Stimulated activated CD4-positive, alpha-beta T cell treated with anti-CD3 and anti-CD28 coated beads, Interleukin-1b, Interleukin-23, amount 100 ng/mL, for 1 hour (primary cell): ENCODE measurements at places on chromosomes 5 and 9.

DNA sequence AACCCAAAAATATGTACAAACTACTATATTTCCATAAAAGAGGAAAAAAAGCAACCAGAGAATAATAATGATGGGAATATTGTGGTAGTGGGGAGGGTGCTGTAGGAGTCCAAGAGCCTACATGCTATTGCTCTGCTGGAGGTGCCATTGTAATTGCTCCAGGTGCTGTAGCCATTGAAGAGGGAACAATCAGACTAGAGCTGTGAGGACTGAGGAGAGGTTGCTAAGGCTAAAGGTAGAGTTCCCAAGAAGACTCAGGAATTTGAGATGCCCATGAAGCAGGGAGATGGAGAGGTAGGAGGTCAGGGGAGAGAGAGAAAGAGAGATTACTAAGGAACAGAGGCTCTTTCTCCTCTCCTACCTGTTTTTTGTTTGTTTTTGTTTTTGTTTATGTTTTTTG lies 394.0 kb downstream of the DMRTA1 start:
- no peak for DNase-seq

GRCh38 chr5:33692980-33693379 lies 198.8 kb downstream of the ADAMTS12 start:
- DNase-seq: no peak

GRCh38 chr9:134487066-134487710 lies 154.4 kb upstream of the COL5A1 start:
- DNase-seq: no peak

- no peak for DNase-seq
Observed at GRCh38 chr9:95150903-95151302, 166.6 kb downstream of the FANCC start.

GRCh38 chr5:151483647-151484046 lies 36.2 kb downstream of the SLC36A1 start:
- DNase-seq: no peak

DNA sequence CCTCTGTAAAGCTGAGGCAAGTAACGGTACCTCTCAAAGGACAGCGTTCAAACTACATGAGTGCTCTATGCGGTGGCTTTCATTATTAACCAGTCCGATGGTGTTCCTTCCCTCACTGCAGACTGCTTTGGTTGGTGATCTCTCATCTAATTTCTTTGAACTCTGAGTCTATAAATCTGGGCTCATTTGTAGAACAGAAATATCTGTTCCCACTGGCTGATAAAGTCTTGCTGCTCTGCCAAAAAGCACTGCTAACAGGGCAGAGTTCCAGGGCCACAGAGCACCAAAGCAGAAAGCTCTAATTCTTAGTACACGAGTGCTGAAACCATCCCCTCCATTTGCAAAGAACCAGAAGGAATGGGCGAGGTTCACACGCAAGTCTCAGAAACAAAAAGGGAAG lies 81.9 kb downstream of the MED27 start:
- no peak for DNase-seq

DNA sequence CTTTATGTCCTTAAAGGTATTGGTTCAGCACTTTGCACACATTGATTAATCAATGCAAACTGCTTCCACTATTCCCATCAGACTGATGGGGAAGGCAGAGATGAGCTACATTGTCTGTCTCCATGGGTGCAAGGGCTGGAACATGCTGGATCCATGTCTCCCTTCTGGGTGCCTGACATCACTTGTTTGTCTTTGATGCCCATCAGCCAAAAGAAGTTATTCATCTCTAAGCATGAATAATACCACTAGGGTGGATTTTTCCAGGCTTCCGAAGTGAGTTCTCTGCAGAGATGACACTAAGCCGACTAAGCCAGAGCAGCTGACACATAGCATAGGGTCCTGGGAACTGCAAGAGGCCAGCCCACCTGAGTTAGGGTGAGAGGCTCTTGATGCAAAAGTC lies 8.7 kb downstream of the FGF1 start:
- DNase-seq: no peak

GRCh38 chr5:83530193-83530592 lies 58.6 kb downstream of the VCAN start:
- no peak for DNase-seq

DNA sequence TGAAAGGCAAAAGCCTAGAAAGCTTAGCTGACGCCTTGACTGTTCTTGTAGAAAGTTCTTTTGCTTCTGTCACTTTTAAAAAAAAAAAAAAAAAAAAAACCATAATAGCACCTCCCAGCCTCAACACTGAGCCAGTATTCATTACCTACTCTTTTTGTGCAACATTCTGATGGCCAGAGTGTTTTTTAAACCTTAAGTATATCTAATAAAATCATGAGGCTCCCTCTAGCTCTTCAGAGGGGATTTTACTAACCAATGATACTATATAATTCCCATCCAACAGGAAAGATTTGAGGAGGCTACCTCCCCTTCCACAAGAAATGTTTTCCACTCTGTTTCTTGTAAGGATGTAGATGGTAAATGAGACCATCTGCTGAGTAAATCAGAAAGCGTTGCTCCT lies 3.9 kb downstream of the BNC2 start:
- DNase-seq: no peak

DNA sequence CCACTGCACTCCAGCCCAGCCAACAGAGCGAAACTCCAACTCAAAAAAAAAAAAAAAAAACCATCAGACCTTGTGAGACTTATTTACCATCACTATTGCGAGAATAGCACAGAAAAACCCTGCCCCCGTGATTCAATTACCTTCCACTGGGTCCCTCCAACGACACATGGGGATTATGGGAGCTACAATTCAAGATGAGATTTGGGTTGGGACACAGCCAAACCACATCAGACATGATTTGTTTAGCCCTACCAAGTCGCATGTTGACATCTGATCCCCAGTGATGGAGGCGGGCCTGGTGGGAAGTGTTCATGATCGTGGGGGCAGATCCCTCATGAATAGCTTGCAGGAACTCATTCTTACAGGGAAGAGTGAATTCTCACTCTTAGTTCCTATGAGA lies 26.6 kb downstream of the MYO10 start:
- no peak for DNase-seq

- DNase-seq: no peak
Observed at GRCh38 chr9:136658849-136659535, 3.7 kb upstream of the EGFL7 start.

DNA sequence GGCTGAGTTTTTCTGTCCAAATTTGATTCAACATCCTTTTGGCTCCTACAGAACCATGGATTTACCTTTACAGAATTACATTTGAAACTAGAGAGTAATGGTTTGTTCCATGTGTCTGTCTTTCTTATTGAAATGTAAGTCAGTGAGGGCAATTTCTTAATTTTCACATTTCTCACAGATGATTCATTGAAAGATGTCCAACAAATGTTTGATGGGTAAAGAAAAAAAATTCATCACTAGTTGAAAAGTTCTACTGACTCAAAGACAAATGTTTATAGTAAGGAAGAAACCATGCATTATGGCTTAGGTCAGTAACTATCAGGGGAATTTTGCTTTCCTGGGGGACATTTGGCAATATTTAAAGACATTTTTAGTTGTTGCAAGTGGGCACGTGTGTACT lies 131.6 kb upstream of the TRPM3 start:
- DNase-seq: no peak

DNA sequence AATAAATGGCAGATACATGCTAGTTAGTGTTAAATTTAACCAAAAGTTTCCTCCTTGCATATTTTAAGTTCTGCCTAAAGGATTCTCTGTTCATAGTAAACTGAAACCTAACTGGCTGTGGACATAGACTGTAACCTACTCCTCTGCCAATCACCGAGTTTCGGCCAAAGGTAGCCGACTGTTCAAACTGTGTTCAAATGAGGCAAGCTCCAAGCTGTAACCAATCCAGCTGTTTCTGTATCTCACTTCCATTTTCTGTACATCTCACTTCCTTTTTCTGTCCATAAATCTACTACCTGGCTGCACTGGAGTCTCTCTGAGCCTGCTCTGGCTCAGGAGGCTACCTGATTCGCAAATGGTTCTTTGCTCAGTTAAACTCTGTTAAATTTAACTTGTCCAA lies 44.1 kb downstream of the KCNV2 start:
- DNase-seq: no peak

- no peak for DNase-seq
Observed at GRCh38 chr5:172776235-172776594, 5.2 kb upstream of the DUSP1 start.

DNA sequence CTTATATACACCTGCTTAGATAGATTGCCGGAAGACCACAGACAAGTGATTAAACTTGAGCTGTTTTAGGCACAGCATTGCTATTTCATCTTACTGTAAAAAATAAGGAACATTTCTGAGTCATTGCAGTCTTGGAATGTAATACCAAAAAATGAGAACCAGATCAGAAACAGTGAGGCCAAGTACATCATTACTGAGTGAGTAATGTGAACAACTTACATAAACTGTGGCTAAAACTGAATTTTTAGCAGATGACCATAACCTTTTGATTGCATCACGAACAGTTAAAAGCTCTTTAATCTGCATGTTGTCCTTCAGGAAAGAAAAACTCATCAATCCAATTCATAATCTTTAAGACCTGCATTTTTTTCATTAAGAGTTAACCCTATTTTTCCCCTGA lies 157.1 kb upstream of the FGF10 start:
- no peak for DNase-seq

DNA sequence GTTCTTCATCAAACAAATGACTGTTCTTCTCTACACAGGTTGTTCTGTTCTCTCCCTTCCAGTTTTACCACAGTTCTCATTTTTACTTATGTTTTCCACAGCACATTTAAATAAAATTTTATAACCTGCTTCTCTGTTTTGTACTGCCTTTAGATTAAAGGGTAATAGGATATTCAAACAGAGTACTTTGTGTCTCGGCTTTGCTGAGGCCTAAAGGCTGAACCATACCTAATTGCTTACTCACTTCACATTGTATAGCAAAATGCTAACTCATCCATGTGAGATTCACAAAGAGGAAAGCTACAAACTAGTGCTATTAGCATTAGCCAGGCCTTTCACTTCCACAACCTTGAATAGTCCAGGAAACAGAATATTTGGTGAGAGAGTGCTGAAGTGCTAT lies 200.3 kb downstream of the TRPM3 start:
- DNase-seq: no peak

- no peak for DNase-seq
Observed at GRCh38 chr5:8613078-8613685, 744.2 kb downstream of the MTRR start.

GRCh38 chr5:139482050-139482889 lies at the start of gene STING1:
TSS of gene STING1 (minus strand) at chr5:139482758. CDS start at chr5:139481704, 1,054 bp downstream.
- no peak for DNase-seq

- DNase-seq: no peak
Observed at GRCh38 chr9:35056571-35057270, 15.7 kb downstream of the VCP start.

DNA sequence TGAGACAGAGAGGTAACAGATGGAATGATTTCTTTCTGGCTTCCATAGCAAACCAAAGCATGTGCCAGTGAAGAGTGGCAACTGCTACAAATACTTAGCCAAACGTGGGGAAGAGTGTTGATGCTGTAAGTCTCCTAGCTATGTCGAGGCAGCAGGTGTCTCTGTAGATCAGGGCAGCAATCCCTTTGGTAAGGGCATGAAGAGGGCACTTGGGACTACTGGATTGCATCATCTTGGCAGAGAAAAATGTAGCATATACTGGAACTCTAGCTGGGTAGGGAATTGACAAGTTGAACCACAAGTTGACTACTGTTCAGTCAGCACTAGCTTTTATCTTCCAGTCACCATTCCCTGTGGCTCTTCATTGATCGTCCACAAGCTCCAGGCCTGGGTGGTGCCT lies 75.8 kb downstream of the GHR start:
- DNase-seq: no peak

GRCh38 chr9:38084556-38084880 lies 15.5 kb upstream of the SHB start:
- no peak for DNase-seq

- no peak for DNase-seq
Observed at GRCh38 chr9:127634698-127635097, 22.6 kb downstream of the STXBP1 start.

- DNase-seq: no peak
Observed at GRCh38 chr9:76716085-76716672, 48.1 kb upstream of the PCA3 start.

- DNase-seq: no peak
Observed at GRCh38 chr5:53603009-53603687, 42.7 kb downstream of the NDUFS4 start.

- no peak for DNase-seq
Observed at GRCh38 chr9:98923451-98924123, 20.1 kb upstream of the COL15A1 start.

DNA sequence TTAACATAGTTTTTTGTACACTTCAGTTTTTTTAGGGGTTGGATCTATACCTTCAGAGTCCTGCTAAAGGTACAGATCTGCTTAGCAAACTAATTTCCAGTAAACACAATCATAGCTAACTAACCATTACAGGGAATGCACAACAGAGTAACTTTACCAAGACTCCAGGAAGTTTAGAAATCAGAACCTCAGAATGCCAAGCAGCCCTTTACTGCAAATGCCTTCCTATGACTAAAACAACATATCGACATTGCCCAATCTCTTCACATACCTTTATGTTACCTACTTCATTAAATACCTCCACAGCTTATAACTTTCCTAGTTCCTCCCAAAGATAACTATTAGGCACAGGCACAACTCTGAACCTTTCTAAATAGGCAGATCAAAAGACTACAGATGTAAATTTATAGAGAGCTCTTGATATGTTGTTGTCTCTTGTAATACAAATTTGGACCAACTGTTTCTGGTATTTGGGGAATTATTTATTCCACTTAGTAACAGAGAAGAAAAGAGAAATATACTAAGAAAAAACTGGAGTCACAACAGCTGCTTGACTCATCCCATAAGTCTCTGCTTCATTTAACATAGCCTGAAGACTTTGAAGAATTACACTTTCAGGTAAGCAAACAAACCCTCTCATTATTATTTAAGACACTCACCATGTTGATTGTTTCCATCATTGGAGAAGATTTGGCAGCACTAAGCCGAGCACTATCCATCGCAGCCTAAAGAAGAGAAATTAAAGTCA lies 46.0 kb upstream of the OR2K2 start:
- DNase-seq: no peak

GRCh38 chr5:141879941-141880738 lies 1.9 kb upstream of the PCDH1 start:
- no peak for DNase-seq

GRCh38 chr9:130034570-130034969 lies 8.4 kb downstream of the FNBP1 start:
- DNase-seq: no peak

- no peak for DNase-seq
Observed at GRCh38 chr9:130382636-130383349, 62.0 kb upstream of the ASS1 start.

DNA sequence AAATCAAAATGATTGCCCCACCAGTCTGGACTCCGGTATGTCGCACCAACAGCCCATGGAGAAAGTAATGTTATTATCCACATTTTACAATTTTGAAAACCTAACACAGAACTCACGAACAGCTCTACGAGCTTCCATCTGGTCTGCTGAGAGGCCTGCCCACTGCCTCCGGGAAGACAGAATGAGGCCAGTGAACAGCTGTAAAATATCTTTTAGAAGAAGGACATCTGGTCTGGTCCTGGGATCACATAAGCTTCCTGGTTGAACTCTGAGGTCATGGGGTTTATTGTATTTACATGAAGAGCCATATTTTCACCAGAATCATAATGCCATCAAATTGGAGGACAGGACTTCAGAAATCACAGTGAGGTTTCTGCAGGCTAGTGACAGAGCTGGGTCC lies 89.0 kb downstream of the FRMD3 start:
- no peak for DNase-seq
